WTC11 (cell line): ENCODE measurements at places on chromosomes 4 and X.

- DNase-seq = no peak
Measured at GRCh38 chr4:74471264-74471663, 26.3 kb downstream of the AREG start.

GRCh38 chr4:85515701-85516100 lies 40.8 kb downstream of the ARHGAP24 start:
- no peak for DNase-seq

DNA sequence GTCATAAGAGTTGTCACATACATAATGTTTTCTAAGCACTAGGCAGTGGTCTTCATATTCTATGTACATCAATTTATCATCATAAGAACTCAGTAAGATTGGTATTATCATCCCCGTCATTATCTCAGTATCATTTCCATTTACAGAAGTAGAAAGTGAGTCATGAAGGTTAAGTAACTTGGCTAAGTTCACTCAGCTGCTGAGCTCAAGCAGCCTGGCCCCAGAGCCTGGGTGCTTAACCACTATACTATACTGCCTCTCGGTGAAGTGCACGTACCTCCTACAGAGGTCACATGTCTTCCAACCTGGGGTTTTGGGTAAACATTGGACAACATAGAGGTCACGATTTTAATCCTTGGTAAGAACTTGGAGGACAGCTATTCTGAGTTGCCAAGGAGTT lies 161.5 kb upstream of the GATB start:
- no peak for DNase-seq

DNA sequence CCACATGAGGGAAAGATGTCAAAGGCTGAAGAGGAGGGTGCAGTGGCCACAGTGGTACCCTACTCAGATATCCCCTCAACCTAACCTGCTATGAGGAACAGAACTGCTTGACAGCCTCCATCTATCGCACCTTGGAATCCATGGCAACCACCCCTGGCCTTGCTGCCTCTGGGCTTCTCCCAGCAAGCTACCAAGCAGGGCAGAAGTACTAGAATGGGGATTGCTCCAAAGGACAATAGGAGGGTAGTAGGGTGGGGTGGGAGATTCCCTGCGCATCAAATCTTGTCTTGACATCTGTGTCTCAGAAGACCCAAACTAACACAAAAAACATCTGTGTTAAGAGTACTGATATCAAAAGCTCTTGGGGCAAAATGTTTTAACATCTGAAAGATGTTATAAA lies 118.2 kb downstream of the FBXW7 start:
- DNase-seq = no peak

DNA sequence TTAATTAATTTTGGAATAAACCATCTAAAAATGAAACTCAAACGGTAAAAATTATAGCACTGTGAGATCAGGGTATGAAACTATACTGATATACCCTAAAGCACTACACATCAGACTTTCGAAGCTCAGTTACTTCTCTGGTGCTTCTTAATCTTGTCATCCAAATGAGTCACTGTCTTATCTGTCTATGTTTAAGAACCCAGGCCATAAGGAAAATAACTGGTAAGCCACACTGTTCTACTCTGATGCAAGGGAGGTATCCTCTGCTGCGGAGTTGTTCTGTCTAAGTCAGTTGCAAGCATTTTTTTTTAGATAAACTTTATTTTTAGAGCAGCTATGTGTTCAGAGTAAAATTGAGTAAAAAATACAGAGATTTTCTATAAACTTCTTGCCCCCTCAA lies 830.8 kb upstream of the POU3F4 start:
- DNase-seq = no peak

- DNase-seq = peak; percentile 85
Measured at GRCh38 chr4:8117278-8117682, 41.3 kb downstream of the ABLIM2 start.

DNA sequence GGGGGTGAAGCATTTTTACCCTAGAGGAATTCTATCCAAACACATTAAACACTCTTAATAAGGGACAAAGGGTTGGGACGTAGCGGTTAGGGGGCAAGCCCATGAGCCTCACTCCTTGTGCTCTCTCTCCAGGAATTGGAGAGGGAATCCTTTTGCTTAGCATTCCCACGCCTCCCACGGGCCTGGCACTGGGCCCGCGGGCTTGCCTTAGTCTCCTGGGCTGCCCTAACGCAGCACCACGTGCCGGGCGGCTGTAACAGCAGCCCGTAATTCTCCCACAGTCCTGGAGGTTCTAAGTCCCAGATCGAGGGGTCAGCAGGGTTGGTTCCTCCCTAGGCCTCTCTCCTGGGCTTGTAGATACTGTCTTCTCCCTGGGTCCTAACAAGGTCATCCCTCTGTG lies 67.5 kb downstream of the TBL1X start:
- DNase-seq = no peak

GRCh38 chrX:153179131-153179530 lies at the start of gene MAGEA1:
Gene MAGEA1, plus strand, starts transcription at chrX:153179284. Its CDS starts 3,106 bp downstream, at chrX:153182390.
- no peak for DNase-seq

- DNase-seq = no peak
Measured at GRCh38 chr4:1215141-1216075, 33.5 kb downstream of the CTBP1 start.

DNA sequence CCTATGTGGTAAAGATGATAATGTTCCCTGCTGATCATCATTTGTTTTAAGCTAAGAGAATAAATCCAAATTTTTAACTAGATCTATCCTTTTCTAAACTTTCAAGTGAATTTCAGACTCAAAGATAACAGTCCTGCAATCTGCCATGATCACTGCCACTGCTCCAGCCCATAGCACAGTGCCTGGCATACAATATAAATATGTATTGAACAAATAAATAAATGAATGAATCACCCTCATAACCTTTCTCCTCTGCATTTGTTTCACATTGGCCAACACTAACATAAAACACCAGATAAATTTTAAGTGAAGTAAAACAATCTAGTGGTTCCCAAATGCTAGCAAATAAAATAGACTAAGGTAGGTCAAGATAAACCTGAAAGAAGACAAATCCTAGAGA lies 439.0 kb downstream of the GPM6A start:
- DNase-seq = no peak

GRCh38 chr4:95186666-95187065 lies 362.1 kb downstream of the UNC5C start:
- DNase-seq = no peak

- DNase-seq = no peak
Measured at GRCh38 chr4:168679397-168679796, 182.5 kb downstream of the PALLD start.

- no peak for DNase-seq
Measured at GRCh38 chr4:111268769-111269414, 646.0 kb upstream of the PITX2 start.

DNA sequence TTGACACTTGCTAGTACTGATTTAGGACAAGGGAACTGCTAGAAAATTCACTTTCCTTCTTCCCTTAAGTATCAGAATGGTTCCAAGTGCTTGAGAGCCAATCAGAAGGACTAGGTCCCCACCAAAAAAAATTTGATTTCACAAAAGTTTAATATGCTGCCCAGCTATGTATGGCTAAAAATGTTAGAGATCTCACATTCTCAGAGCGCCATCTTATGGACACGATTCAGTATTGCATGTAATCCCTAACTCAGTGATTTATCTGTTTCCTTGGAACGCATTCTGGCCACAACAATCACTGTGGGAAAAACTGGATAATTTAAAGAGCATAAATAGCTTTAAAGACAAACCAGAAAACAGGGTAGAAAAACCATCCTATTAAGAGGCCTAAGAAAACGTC lies 255.1 kb upstream of the GPC4 start:
- no peak for DNase-seq

DNA sequence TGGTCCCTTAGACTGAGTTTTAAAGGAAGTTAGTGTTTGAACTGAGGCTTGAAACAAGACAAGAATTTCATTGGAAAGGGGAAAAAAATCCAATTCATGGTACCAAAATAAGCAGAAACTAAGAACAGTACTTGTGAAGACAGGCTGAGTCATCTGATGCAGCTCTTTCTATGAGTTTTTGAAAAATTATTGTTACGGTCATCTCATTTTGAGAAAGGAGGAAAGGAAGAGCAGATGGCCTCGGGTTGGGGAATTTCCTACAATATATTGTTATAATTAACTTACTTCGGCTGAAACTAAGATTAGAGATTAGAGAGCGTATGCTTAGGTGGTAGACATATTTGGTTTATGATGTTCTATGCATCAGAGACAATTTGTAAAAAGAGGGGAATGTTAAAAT lies 2164.8 kb upstream of the AGA start:
- no peak for DNase-seq

GRCh38 chr4:21415728-21416127 lies 532.8 kb downstream of the KCNIP4 start:
- no peak for DNase-seq

- DNase-seq = peak; percentile 76
Measured at GRCh38 chrX:48071064-48071985, at the start of gene ZNF630. Gene ZNF630, minus strand, starts transcription at chrX:48071640. Its CDS starts 4,754 bp downstream, at chrX:48066886.

- no peak for DNase-seq
Measured at GRCh38 chrX:116281106-116281505, 110.6 kb downstream of the AGTR2 start.

DNA sequence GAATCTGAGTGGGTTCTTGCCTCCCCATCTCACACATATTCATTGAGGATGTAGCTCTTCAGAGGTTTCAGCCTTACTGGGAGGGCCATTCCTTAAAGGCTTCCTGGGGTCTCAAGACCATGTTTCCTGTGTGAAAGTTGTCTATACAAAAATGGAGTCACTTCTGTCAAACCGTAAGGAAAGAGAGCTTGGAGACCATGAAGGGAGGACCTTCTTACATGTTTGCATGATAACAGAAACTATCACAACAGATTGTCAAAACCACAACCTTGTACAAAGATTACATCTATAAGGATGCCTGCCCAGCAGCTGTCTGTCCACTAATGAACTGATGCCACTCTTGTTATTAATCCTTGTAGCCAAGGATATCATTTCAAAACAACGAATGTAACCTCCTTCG lies 139.3 kb downstream of the PDE5A start:
- DNase-seq = no peak

DNA sequence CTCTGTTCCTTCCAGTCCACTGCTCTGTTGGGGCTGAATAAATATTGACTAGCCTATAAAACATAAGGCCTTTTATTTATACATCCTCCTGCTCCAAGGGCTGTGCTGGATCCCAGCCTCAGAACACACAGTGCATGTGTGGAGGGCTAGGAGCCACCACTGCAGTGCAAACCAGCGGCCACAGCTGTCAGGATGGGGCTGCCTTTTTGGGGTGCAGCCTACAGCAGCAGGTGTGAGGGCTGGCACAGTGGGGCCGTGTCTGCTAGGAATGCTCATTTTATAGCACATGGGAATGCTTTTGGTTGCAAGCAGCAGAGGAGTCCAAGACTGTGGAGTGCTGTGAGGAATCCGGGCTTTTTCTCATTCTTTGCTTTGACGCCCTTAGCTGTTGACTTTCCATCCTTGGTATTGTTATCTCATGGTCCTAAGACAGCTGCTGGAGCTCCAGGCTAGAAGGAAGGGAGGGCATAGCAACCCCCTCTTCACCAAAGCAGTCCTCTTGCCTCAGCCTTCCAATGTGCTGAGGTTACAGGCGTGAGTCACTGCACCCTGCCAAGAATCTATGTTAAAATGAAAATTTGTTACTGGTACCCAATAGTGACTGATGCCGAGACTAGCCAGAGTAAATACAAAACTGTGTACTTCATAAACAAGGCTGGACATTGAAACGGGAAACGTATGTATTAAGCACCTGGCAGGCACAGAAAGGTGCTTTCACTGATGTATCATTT lies 334.3 kb upstream of the GATB start:
- no peak for DNase-seq

DNA sequence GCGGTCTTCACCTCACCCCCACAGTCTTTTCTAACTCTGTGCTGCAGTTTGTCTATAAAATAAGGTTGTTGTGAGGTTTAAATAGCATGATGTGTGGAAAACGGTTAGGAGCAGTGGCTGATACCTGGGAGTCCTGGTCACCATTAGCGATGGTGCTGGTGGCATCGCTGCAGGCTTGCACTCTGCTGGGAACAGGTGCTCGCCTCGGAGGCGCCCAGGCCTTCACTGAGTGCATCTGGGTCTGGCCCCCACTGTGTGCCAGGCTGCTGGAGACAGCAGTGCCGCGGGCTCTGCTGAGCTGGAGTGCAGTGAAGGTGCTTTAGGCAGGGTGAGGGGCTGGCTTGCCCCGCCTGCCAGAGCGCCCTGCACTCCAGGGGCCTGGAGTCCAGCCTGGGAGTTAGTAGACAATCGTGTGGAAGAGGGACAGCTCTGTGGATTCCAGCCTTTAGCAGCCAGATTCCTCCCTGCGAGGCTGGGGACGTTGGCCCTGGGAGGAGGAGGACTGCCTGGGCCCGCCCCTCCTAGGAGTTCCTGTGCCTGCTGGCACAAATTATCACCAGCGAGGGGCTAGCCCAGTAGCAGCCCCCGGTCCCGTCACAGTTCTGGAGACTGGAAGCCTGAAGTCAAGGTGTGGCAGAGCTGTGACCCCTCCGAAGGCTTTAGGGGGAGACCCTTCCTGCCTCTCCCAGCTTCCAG lies 7.3 kb downstream of the RGS12 start:
- DNase-seq = no peak

GRCh38 chr4:6250235-6250983 lies 19.2 kb upstream of the WFS1 start:
- DNase-seq = peak; percentile 43

GRCh38 chr4:40621229-40621591 lies 8.5 kb downstream of the RBM47 start:
- DNase-seq = no peak

DNA sequence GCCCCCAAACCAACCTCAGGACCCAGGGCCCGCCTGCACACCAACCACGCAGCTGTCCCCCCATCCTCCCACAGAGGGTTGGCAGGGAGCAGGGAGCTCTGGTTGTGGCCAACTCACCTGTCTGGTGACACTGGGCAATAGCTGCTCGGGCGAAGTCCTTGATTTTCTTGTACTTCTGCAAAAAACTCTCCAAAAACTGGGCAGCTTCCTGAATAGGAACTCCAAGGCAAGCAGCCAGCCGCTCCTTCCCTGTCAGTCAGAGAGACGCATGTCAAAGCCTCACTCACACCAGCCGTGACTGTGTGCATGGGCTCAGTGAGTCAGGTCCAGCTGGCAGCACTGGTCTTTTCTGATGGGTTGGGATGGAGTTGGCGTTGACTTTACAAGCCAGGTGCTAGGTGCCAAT lies 26.4 kb downstream of the NAT8L start:
- no peak for DNase-seq

- no peak for DNase-seq
Measured at GRCh38 chr4:122758033-122758432, 25.5 kb downstream of the BBS12 start.

GRCh38 chrX:30220661-30221060 lies 5.3 kb downstream of the MAGEB2 start:
- DNase-seq = no peak

- no peak for DNase-seq
Measured at GRCh38 chr4:187615972-187616371, 379.6 kb upstream of the ZFP42 start.

DNA sequence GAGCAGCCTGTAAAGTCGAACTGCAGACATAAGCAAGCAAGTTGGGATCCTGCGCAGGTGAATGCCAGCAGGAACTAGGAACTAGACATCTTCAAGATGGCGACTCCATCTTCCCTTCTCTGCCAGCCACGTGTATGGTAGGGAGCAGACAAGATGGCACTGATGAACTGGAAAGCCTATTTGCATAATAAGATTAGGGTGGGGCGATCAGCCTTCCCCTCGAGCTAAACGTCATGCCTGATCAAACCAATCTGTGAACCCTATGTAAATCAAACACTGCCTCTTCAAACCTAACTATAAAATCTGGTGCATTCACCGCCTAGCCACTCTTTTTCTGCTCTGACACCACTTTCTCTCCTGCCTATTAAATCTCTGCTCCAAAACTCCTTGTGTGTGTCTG lies 28.1 kb upstream of the LGI2 start:
- no peak for DNase-seq

GRCh38 chr4:86543560-86544309 lies 50.4 kb upstream of the PTPN13 start:
- DNase-seq = no peak

- DNase-seq = no peak
Measured at GRCh38 chrX:121635141-121635540, 587.7 kb downstream of the GLUD2 start.
